G401 (cell line): ENCODE measurements at places on chromosomes 6 and 20.
A peak's percentile ranks its signal among the peaks of the same experiment; 100 is the strongest.

DNA sequence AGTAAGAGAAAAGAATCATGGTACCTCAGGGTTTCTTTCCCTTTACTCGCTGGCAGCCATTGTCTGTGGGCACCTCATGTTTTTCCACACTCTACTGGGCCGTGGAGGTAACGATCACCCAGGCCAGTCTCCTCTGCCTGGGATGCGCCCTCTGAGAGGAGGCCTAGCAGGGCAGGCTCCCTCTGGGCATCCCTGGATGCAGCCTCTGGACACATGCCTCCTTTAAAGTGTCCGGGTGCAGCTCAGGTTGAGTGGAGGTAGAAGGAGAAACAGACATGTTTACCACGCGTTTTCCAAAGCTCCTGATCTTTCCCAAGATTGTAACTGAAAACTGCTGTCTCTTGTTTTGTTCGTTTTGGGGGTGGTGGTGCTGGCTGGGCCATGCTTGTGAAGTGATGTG is 13.8 kb upstream of the NPEPL1 start:
- DNase-seq = no peak

- DNase-seq = no peak
These were observed 338.4 kb upstream of the CITED2 start for GRCh38 chr6:139712830-139713229.

DNA sequence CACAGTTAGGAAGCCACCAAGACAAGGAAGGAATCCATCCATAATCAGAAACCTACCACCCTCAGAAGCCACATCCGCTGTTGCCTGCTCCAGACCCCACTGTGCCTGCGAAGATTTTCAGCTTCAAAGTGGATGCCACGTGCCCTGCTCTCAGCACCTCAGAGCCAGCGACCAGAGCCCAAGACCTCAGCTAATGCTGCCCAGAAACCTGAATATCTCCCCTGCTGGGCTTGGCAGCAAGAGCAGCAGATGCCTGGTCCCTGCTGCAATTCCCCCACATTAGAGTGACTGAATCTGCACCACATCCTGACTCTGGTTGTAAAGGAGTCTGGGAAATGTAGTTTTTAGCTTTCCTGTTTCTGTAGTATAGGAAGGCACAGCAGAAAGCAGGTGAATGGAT is 10.7 kb upstream of the ULBP3 start:
- no peak for DNase-seq

DNA sequence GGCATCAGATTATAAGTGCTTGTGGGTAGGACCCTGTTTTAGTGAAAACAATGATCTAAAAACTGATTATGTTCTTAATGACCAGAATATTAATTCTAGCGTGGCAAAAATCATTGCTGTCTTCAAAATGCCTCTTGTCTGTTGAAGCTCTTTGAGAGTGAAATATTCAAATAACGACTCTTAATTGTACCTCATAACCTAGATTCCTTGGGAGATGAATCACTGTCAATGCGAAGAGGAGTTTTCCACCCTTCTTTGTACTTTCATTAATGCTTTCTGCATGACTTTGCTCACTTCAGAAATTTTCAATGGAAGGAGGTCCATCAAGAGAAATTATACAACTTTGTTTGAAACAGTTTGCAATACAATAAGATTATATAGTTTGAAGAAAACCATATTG is 71.5 kb downstream of the CRYBG1 start:
- no peak for DNase-seq

DNA sequence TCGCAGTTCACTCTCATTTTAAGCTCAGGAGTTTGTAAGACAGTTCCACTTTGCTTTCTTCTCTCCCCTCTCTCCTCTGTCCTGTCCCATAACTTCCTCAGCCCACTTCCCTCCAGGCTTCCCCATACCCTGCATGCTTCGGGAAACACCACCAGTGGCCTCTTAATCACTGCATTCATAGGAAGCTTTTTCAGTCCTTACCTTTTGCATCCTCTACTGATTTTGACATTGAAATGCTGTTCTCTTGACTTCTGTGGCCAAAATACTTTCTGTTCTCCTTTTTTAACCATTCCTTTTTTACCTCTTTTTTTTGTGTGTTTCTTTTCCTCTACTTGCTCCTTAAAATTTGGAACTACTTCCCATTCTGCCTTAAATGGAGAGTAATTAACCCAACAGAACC is 69.7 kb downstream of the HIVEP1 start:
- DNase-seq = no peak

DNA sequence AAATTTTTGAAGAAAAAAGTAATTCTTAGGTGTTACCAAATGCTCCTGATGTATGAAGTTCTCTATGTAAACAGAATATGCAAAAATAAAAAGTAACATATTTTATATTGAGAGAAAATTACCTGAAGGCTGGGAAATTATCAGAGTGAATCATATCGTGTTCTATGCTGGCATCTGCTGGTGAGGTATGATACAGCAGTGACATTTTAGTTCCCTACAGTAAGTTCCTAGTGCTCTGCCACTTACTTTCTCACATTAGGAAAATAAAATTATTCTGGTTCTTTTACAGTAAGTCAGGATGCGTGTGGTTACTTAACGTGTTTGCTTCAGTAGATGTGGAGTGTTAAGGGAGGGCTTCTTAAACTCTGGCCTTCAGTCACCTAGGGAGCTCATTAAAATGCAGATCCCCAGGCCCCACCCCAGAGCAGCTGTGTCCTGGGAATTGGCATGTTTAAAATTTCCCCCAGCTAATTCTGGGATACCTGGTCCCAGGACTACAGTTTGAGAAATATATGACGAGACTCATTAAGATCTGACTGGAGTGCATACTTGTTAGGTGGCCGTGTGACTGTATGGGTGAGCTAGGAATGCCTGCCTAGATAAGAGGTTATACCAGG is 3.2 kb downstream of the ACTR5 start:
- DNase-seq = peak; percentile 55

DNA sequence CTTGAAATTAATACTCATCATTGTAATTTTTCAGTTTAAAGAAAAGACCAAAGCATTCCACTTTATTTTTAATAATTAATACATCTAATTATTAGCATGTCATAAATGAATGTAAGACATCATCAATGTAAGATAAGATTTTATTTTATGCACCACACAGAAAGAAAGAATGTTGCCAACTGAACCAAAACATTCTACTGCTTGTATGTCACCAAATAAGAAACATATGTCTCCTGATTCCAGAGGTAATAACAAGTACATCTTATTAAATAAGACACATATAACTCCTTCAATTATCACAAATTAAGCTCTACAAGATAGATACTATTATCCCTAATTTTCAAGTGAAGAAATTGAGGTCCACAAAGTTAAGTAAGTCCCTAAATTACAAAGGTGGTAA is 189.5 kb downstream of the GMDS start:
- no peak for DNase-seq

GRCh38 chr20:58481481-58482021 is 33.6 kb downstream of the APCDD1L start:
- no peak for DNase-seq

GRCh38 chr6:119308048-119308570 is 41.5 kb downstream of the MAN1A1 start:
- DNase-seq = no peak

GRCh38 chr20:8187740-8188139 is 55.7 kb downstream of the PLCB1 start:
- DNase-seq = no peak

DNA sequence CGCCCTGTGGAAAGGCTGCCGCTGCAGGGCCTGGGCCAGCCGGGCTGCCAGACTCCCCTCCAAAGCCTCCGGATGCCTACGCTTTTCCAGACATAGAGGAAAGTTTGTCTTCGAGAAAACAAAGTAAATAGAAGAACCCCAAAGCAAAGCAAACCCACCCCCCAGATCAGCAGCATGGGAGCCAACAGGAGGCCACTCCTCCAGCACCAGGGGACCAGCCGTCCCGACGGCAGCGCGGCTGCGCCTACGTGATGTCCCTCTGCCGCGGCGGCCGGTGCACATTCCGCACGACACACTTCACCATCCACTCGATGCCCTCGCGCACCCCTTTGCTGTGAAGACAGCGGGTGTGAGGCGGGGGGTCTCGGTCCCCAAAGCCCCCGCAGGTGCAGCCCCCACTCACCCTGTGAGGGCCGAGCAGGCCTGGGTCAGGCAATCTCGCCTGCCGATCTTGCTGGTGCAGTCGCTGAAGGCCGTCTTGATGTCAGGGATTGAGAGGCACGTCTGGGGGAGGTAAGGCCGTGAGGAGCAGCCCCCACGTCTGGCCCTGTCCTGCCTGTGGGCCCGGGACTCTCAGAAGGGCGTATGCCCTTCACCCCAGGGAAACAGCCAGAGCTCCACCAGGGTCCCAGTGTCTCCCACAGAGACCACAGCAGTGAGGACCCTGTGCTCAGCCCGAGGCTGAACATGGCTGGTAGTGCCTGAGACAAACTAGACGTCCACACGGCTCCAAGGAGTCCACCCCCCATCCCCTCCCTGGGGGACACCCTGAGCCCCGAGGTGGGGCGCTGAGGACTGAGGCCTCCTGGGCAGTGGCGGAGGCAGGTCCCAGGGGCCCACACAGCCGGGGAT is 4.0 kb downstream of the TNFRSF6B start:
- DNase-seq = no peak

DNA sequence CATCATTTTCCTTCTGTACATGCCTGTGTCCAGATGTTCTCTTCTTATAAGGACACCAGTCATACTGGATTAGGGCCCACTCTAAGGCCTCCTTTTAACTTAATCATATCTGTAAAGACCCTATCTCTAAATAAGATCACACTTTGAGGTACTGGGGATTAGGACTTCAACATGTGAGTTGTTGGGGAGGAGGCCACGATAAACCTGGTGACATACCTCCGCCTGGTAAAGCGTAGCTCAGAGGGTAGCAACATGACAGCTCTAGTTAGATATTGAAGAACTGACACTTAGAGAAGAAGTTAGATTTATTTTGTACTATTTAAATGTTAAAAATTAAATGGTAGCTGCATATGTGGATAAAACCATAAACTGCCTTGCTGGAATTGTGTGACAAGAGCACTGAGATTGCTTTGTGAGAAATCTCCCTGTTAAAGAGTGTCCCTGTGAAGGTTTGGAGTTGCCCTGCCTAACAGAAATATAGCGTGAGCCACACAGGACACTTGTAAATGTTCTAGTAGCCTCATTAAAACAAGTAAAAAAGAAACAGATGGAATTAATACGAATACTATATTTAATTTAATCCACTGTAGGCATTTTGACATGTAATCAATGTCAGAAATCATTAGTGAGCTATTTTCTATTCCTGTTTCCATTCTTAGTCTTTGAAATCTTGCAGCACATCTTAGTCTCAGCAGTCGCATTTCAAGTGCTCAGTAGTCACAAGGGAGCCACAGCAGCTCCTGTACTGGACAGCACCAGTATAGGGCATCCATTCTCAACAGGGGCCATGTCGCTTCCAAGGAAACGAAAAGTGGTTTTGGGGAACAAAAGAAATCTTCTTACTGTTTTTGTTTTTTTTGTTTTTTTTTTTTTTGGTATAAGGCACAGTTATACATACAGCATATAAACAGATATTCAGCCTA is 13.4 kb downstream of the PLCB1 start:
- DNase-seq = no peak

DNA sequence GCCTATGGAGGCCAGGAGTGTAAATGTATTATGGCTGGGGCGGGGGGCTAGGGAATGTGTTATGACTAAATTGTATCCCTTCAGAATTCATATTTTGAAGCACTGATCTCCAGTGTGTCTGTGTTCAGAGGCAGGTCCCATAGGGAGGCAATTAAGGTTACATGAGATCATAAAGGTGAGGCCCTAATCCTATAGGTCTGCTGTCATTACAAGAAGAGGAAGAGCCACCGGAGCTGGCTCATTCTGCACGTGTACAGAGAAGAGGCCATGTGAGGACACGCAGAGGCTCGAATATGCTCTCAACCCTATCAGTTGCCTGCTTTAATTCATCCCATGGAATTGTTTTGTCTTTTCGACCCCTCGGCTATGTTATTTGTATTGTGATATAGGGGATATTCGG is 76.9 kb downstream of the VTA1 start:
- DNase-seq = no peak

- DNase-seq = no peak
These were observed 101.2 kb downstream of the HDGFL1 start for GRCh38 chr6:22670605-22671004.

DNA sequence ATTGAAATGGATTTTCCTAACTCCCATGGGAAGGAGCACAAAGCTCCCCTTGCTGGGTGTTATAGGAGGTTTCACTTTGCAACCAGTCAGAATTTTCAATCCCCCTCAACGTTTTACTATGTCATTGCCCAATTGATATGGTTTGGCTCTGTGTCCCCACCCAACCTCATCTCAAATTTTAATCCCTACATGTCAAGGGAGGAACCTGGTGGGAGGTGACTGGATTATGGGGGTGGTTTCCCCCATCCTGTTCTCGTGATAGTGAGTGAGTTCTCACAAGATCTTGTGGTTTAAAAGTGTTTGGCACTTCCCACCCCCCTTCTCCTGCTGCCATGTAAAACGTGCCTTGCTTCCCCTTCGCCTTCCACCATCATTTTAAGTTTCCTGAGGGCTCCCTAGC is 62.9 kb downstream of the ZMYND8 start:
- no peak for DNase-seq

DNA sequence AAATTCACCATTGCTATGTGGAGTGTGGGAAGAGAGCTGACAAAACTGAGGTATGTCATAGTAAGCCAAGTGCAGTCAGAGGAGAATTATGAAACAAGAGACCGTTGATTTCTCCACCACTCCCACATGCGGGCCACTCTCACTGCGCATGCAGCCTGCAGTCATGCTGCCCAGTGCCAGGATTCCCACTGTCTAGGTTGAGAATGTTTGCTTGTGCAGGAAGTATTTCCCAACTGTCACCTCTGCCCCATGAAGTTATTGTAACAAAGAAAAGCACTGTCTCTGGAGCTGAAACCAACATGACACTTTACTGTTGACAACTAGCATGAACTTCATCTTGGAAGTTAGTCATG is 18.7 kb upstream of the SFT2D1 start:
- no peak for DNase-seq

DNA sequence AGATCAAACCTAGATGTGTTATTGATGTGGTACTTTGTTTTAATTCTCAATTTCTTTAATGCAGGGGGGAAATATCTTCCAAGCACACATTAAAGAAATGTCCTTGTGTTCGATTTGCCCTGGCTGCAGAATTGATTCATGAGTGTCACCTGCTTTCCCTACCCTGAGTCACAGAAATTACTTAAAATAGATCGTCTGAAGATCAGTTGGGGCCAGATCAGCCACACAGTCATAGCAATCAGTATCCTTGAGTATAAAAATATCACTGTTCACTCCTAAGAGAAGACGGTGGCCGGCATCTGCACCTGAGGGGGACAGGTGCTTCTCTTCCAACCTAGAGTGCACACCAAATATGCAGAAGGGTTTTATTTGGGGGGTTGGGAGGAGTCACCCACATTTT is 115.2 kb upstream of the RIN2 start:
- no peak for DNase-seq

- DNase-seq = no peak
These were observed 168.5 kb upstream of the AKIRIN2 start for GRCh38 chr6:87870556-87870955.

DNA sequence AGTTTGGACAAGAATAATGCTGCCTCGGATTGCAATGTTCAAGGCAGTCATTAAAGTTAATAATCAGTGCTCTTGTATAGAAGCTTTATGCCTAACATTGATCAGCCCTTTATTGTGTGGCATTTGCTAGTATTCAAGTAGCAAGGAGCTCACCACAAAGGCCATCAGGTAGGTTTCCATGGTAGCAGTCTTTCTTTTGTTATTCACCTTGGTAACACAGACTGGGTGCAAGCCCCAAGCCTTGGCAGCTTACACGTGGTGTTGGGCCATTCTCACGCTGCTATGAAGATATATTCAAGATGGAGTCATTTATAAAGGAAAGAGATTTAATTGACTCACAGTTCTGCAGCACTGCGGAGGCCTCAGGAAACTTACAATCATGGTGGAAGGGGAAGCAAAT is 149.3 kb downstream of the ADAT2 start:
- no peak for DNase-seq
